ENCODE measurements at places on chromosomes 2 and 18. TPM values are rescaled to one million over a fixed set of nuclear protein-coding genes. Genes with fewer than 3 reads are reported as not detected.

DNA sequence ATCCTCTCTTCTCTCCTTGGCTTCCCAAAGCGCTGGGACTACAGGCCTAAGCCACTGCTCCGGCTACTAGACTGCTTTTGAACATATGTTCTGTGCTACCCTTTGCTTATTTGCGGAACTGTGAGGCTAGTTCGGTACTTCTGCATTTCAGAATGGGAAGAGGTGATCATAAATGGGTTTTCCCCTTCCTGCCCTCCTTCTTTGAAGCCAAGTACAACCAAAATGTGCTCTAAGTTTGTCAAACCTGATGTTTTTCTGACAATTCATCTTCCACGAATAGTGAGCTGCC is 1.7 kb upstream of the ESCO1 start:
- no peak for DNase-seq
- H3K27ac ChIP-seq: no peak overlapping the region
- no peaks in the 10 kb centered on the region for H3K36me3 ChIP-seq
- H3K4me3 ChIP-seq: no peak overlapping the region
- H3K4me1 ChIP-seq: peaks cover 3% of the 10 kb centered on the region
- H3K27me3 ChIP-seq: no peaks in the 10 kb centered on the region

- no peak overlapping the region for H3K4me3 ChIP-seq
- peak; percentile 67 for DNase-seq
- H3K27ac ChIP-seq: peak overlapping the region; percentile 32
- peaks cover 4% of the 10 kb centered on the region for H3K4me1 ChIP-seq
- H3K27me3 ChIP-seq: no peaks in the 10 kb centered on the region
Measured at GRCh38 chr2:237190966-237191713, 105.5 kb downstream of the COPS8 start.

The RGPD5 gene
- total RNA-seq: 18.0 TPM

GRCh38 chr2:64757126-64757525 is 103.4 kb upstream of the SERTAD2 start:
- H3K36me3 ChIP-seq: no peaks in the 10 kb centered on the region
- no peak overlapping the region for H3K27ac ChIP-seq
- no peaks in the 10 kb centered on the region for H3K27me3 ChIP-seq
- peaks cover 3% of the 10 kb centered on the region for H3K4me1 ChIP-seq
- no peak overlapping the region for H3K4me3 ChIP-seq

The SNTG2 gene
- 1.6 TPM for total RNA-seq

DNA sequence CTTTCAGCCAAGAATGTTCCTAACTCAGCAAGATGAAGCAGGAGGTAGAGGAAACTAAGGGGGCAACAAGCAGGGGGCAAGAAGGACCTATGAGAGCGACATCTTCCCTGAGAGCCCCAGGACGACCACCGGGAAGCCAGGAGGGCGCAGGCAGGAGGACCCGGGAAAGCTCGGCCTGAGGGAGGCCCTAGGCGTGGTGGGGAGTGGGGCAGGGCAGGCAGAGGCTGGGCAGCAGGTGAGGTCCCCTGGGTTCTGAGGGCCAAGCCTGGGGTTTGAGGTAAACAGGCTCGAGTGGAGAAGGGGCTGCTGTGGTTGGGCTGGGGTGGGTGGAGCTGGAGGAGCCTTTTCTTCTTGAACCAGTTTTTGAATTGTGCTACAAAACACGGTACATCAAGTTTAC is 1.3 kb upstream of the ALPI start:
- no peak for DNase-seq
- no peak overlapping the region for H3K27ac ChIP-seq
- H3K27me3 ChIP-seq: no peaks in the 10 kb centered on the region

GRCh38 chr2:198930170-198930569 is 527.6 kb downstream of the SATB2 start:
- DNase-seq: no peak
- H3K27me3 ChIP-seq: peaks cover 2% of the 10 kb centered on the region
- H3K36me3 ChIP-seq: no peaks in the 10 kb centered on the region
- H3K4me3 ChIP-seq: no peak overlapping the region

GRCh38 chr2:233059547-233059796 is 670 bp upstream of the INPP5D start:
- no peak overlapping the region for H3K4me3 ChIP-seq
- DNase-seq: no peak
- no peaks in the 10 kb centered on the region for H3K27me3 ChIP-seq

GRCh38 chr2:224156436-224156835 is 117.3 kb upstream of the SERPINE2 start:
- no peak overlapping the region for H3K27ac ChIP-seq
- H3K4me3 ChIP-seq: no peak overlapping the region
- DNase-seq: no peak
- no peaks in the 10 kb centered on the region for H3K36me3 ChIP-seq
- no peaks in the 10 kb centered on the region for H3K27me3 ChIP-seq
- H3K4me1 ChIP-seq: peaks cover 8% of the 10 kb centered on the region

DNA sequence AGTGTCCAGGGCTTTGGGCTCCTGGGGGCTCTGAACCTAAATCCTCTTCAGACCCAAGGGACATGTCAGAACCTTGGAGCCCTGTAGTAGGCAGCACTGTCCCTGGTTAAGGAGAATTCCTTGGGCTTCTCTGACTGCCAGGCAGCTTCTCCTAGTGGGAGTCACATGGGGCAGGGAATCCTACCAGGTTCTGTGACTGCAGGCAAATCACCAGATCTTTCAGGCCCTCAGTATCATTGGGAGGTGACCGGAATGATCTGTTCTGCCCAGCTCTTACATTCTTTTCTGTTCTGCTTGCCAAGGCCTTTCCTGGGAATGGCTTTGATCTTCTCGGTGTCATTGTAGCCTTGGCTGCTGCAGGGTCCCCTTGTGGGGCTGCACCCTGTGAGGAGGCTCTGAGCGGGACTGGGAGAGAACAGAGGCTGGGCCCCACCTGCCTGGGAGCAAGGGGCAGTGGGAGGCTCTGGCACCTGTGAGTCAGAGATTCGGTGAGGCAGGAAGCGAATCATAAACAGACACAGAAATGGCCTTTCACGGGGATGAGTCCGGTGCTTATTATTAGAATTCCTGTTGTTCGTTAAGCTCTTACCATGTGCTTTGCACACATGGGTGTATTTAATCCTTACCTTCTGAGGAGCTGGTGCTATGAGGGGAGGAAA is 14.1 kb downstream of the CEP68 start:
- no peaks in the 10 kb centered on the region for H3K27me3 ChIP-seq
- no peak overlapping the region for H3K27ac ChIP-seq
- no peak for DNase-seq
- no peaks in the 10 kb centered on the region for H3K36me3 ChIP-seq
- no peak overlapping the region for H3K4me3 ChIP-seq
- peaks cover 1% of the 10 kb centered on the region for H3K4me1 ChIP-seq

DNA sequence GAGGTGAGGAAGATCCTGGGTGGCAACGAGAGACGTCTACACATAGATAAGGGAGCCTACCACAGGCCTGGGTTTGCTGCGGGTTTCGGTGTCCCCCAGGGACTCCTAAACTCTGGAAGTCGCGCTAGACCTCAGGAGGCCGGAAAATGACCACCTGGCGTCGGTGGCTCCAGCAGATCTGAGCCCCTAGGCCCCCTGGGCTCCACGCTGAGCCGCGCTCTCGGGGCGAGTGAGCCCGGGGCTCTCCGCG is 987 bp upstream of the DLX1 start:
- peaks cover 6% of the 10 kb centered on the region for H3K4me1 ChIP-seq
- peak overlapping the region; percentile 25 for H3K4me3 ChIP-seq
- no peaks in the 10 kb centered on the region for H3K36me3 ChIP-seq
- peaks cover 35% of the 10 kb centered on the region for H3K27me3 ChIP-seq

DNA sequence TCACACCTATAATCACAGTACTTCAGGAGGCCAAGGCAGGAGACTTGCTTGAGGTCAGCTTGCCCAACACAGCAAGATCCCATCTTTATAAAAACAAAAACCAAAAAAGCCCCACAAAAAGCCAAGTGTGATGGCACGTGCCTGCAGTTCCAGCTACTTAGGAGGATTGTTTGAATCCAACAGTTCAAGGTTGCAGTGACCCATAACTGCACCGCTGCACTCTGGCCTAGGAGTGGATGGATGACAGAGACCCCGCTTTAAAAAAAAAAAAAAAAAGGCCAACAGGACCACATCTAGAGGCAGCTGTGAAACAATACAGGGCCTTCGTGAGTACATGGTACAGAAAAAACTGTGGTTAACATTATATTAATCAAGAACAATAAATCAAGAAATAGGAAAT is 56.2 kb downstream of the PRPF40A start:
- H3K4me1 ChIP-seq: no peaks in the 10 kb centered on the region
- no peaks in the 10 kb centered on the region for H3K36me3 ChIP-seq
- no peaks in the 10 kb centered on the region for H3K27me3 ChIP-seq
- no peak overlapping the region for H3K27ac ChIP-seq
- H3K4me3 ChIP-seq: no peak overlapping the region

The CAPG gene
- total RNA-seq: 23.6 TPM

DNA sequence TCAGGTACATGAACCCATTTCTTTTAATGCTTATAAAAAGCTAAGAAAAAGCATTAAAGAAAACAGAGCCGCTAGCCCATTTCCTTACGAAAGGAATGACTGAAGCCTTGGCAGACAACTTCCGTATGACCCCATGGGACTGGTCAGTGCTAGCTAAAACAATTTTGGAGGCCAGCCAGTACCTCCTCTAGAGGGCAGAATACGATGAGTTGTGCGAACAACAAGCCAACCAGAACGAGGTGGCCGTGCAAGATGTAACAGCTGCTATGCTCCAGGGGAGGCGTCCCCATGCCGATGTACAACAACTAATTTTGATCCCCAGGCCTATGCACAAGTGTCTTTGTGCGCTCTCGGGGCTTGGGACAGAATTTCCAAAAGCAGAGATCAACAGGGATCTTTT is 16.7 kb downstream of the MAP3K2 start:
- no peak overlapping the region for H3K27ac ChIP-seq
- H3K4me3 ChIP-seq: no peak overlapping the region
- H3K36me3 ChIP-seq: no peaks in the 10 kb centered on the region
- no peak for DNase-seq
- H3K27me3 ChIP-seq: no peaks in the 10 kb centered on the region
- H3K4me1 ChIP-seq: peaks cover 4% of the 10 kb centered on the region

GRCh38 chr2:26901326-26902183 is 53.6 kb downstream of the DPYSL5 start:
- no peaks in the 10 kb centered on the region for H3K36me3 ChIP-seq
- H3K4me1 ChIP-seq: peaks cover 4% of the 10 kb centered on the region
- DNase-seq: no peak
- H3K27me3 ChIP-seq: no peaks in the 10 kb centered on the region
- H3K27ac ChIP-seq: peak overlapping the region; percentile 39

The FEV gene
- total RNA-seq: not detected

DNA sequence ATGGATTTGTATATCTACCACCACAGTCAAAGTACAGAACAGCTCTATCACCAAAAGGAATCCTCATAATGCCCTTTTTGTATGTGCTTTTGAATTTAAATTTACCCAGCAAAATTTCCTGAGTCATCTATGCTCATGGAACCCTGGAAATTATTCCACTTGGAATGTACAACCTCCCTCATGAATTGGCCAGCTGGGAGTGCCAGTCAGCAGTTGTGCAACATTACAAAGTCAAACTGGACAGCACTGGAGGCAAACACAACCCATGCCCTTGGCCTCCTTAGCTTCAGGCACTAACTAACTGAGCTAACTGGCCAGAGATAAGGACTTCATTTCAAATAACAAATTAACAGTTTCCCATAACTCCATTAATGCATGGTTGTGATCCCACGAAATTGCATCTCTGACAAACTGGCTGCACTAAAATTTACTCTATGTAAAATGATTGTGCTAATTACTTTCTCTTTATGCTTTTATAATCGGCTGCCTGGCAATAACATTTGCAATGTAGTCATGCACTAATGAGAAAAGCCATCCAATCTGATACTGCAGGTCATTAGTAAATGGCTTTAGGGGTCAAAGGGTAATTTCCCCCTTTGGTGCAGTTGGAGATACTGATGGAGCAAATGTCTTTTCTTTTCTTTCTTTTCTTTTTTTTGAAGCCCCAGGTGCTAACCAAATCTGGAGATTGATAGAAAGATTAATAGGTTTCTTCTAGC is 270.5 kb downstream of the ACTR3 start:
- H3K36me3 ChIP-seq: no peaks in the 10 kb centered on the region
- H3K4me3 ChIP-seq: no peak overlapping the region
- DNase-seq: no peak
- no peak overlapping the region for H3K27ac ChIP-seq

- H3K27me3 ChIP-seq: no peaks in the 10 kb centered on the region
- no peak overlapping the region for H3K4me3 ChIP-seq
- no peak overlapping the region for H3K27ac ChIP-seq
- H3K36me3 ChIP-seq: no peaks in the 10 kb centered on the region
- peaks cover 3% of the 10 kb centered on the region for H3K4me1 ChIP-seq
Measured at GRCh38 chr18:3380384-3380961, 69.5 kb upstream of the TGIF1 start.

DNA sequence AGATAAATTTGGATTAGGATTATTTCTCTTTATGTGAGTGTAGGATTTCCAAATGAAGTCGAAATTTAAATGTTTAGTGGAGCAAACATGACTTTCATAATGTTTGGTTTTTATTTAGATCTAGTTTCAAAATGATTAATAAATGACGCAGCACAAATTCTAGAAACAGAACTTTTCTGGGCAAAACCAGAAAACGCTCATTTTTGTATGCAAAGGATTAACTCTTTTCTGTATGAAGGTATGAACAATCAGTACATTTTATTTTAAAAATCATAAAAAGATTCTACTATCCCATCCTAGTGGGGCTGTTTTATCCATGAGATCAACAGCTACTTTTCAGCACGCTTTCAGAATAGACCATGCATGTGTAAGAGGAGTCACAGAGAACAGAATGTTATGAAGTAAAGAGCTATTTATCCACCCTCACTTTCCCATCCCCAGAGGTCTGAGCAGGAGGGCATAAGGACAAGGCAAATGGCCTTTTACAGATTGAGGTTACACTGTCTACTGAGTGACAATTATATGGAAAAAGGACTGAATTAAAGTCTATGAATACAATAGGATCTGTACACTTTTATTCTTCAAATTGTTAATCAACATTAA is 270.8 kb downstream of the ZEB2 start:
- no peak overlapping the region for H3K4me3 ChIP-seq
- no peak overlapping the region for H3K27ac ChIP-seq
- no peaks in the 10 kb centered on the region for H3K36me3 ChIP-seq
- DNase-seq: no peak
- no peaks in the 10 kb centered on the region for H3K27me3 ChIP-seq

- H3K36me3 ChIP-seq: no peaks in the 10 kb centered on the region
Measured at GRCh38 chr2:108629417-108629816, 89.9 kb upstream of the RANBP2 start.

The REG1B gene
- total RNA-seq: not detected

The SP140 gene
- 1.0 TPM for total RNA-seq

DNA sequence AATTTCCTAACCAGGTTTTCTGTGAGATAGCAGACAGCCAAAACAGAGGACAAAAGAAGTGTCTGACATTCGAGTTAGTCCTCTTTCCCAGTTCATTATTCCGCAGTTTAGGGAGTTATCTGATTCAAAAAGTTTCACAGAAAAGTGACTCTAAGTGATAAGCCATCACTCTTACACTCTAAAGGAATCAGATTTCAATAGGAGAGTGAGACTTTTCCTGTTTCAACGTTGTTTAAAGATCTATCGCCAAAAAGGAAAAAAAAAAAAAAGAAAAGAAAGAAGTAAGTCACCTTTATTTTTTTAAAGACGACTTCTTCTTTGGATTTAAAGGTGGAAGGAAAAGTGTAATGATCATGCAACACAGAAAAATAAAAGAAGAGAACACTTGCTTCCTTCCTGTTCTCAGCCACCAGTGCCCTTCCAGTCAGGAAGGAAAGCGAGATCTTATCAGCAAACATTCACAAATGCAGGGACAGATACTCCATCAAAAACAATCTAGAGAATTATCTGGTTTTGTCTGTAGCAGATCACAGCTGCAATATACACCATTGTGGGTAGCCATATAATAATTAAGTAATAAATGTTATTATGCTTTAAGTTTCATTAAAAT is 49.8 kb downstream of the TFPI start:
- no peak for DNase-seq
- H3K4me1 ChIP-seq: no peaks in the 10 kb centered on the region
- H3K4me3 ChIP-seq: no peak overlapping the region
- no peak overlapping the region for H3K27ac ChIP-seq
- no peaks in the 10 kb centered on the region for H3K36me3 ChIP-seq
- H3K27me3 ChIP-seq: no peaks in the 10 kb centered on the region

All from ovary (tissue), 10 donors.